Esophagus squamous epithelium (tissue), 5 donors: ENCODE measurements at places on chromosomes 2 and 18.

DNA sequence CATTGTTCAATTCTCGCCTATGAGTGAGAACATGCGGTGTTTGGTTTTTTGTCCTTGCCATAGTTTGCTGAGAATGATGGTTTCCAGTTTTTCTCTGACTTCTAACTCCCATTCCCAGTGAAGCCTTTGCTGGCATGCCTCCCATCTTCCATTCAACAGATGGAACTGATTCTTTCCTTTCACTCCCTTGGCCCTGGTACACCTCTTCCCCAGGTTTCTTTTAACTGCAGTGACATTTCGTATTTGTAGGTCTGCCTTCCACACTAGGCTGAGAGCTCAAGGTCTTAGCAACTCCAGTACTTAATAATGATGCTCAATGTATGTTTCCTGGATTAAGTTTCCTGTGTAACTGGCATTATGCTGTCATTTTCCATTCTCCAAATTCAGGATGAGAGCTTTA is 48.5 kb downstream of the GAREM1 start:
- DNase-seq, result no peak

- no peak for DNase-seq
These were observed 64.6 kb downstream of the ZC3H6 start for GRCh38 chr2:112339986-112340385.

GRCh38 chr2:111941531-111941930 is 43.1 kb downstream of the MERTK start:
- DNase-seq, result no peak

DNA sequence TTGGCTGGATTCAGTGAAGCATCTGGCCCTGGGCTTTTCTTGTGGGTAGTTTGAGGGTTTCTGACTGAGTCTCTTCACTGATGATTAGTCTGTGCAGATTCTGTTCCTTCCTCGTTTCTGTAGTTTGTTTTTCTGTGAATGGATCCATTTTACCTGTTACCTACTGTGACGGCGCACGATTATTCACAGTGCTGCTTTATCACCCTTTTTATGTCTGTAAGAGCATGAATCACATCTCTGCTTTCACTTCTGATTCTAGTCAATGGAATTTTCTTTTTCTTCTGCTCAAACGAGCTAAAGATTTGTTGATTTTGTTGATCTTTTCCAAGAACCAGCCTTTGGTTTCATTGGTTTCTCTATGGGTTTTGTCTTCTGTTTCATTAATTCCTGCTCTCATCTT is 60.8 kb downstream of the SLC66A2 start:
- DNase-seq, result no peak

DNA sequence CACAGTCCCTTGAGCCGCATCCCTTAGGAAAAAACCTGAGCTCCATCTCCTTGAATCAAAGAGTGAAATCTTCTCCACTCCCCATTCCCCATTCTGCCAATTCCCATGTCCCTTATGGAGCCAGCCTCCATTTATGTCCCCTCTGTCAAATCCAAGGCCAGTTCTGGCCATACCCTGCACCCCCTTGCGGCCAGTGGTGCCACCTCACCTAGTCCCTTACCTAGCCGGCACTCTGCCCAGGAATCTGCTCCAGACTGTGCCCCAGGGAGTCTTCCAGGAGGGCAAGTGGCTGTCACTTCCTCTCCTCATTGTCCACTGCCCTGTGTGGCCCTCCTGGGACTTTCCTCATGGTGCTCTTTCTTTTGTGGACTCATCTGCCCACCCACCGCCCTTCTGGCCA is 195.4 kb upstream of the RMP24 start:
- DNase-seq, result no peak

DNA sequence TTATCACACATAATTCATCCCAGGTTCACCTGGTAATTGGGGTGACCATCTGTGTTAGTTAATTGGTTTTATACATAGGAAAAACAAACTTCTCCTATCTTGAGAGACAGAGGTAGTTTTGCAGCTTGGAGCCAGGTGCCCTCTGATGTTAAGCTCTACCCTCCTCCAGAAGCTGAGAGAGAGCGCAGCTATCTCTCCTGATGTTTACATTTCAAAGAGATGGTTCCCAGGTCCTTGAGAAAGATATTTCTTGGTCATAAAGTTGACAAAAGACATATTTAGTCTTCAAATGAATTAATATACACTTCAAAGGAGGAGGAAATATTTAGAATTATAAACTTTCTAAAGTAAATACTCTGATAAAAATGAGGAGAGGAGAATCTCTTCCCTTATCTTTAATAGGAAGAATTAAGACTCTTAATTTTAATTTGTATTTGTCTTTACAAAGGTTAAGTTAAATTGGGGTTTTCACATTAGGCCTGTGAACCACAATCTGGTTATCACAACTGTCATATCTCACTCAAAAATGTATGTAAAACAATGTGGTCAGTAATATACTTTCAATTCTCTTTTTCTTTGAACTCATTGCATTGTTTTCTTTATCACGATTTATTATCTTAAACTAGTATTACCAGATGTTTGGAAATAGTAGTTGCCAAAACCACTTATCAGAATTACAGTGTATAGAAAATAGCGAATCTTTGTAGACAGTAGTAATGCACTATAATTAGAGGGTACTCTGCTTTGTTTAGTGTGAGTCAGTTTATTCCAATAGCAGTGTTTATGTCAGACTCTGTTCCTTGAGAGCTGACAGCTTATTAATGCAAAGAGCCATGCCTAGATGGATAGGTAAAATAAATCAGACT is 26.8 kb downstream of the SERPINB4 start:
- DNase-seq, result no peak

DNA sequence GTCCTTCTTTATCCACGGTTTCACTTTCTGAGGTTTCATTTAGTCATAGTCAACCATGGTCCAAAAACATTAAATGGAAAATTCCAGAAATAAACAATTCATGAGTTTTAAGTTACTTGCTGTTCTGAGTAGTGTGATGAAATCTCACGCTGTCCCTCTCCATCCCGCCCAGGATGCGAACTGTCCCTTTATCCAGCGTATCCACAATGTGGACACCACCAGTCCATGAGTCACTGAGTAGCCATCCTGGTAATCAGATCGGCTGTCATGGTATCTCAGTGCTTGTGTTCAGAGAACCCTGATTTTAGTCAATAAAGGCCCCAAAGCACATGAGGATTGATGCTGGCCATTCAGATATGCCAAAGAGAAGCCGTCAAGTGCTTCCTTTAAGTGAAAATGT is 3.7 kb downstream of the SP140L start:
- no peak for DNase-seq

- no peak for DNase-seq
These were observed 117.1 kb upstream of the DTNA start for GRCh38 chr18:34592961-34593382.

DNA sequence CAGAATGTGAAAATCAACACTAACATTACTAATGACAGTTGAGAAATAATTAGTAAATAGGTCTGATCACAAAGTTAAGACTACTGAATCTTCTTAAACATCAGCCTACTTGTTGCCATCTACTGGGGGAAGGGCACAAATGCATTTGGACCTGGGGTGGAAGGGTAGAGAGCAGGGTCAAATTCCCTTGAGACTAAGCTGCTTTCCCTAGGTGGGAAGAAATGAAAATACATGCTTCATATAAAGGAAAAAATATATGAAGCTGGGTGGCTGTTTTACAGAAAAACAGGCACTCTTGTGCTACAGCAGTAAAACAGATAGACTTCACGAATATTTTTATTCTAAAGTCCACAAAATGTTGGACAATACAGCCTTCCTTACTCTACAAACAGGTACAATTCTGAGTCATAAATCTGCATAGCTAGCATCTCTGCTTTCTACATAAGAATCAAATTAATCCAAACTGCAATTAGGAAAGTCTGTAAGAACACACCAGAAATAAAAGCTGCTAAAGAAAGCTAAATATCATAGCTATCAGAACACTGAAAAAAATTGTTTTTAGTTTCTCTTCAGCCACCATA is 10.9 kb downstream of the TRIP12 start:
- no peak for DNase-seq

DNA sequence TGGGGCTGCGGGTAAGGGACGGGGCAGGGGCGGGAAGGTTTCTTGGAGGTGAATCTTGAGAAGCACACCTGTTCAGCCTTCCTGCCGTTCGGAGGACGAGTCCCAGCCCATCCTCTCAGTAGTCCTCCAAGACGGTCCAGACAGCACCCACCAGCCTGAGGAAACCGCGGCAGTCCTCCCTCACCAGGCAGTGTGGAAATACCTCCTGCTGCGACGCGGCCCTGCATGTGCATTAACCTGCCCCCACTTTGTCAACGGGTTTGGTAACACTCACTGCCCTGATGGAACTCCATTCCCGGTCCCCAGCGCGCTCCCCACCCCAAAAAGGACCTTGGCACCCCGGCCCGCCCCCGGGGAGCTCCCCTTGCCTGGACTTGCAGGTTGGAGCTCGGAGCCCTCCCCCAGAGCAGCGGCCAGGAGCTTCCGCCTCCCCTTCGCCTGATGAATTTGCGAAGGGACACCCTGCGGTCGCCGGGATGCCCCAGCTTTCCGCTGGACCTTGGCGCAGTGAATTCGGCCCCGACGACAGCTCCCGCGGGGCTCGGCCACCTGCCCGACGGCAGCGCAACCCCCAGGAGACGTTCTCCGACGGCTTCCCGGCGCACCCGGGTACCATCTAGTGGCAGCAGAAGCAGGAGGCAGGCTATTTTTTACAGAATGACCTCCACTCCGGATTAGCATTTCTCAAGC is 31.5 kb downstream of the ACVR1C start:
- DNase-seq, result no peak

GRCh38 chr2:210224591-210224940 is 681 bp downstream of the ACADL start:
- DNase-seq, result no peak

GRCh38 chr2:216424274-216424673 is 12.0 kb downstream of the SMARCAL1 start:
- no peak for DNase-seq

DNA sequence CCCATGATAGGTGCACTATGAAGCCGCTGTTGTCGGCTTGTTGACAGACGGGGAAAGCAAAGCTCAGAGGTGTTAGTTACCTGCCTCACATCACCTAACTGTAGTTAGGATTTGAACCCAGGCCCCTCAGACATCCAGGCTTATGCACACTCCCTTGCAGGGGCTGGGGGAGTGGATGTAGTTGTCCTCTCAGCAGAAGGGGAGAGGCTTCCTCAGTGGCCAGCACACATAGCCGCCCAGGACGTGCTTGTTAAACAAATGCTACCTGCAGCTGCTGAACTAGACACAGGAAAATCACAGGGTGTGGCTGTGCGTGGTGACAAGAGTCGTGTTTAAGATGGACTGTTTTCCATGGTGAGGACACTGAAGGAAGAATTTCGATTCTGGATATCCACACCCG is 39.2 kb downstream of the GREB1 start:
- no peak for DNase-seq

DNA sequence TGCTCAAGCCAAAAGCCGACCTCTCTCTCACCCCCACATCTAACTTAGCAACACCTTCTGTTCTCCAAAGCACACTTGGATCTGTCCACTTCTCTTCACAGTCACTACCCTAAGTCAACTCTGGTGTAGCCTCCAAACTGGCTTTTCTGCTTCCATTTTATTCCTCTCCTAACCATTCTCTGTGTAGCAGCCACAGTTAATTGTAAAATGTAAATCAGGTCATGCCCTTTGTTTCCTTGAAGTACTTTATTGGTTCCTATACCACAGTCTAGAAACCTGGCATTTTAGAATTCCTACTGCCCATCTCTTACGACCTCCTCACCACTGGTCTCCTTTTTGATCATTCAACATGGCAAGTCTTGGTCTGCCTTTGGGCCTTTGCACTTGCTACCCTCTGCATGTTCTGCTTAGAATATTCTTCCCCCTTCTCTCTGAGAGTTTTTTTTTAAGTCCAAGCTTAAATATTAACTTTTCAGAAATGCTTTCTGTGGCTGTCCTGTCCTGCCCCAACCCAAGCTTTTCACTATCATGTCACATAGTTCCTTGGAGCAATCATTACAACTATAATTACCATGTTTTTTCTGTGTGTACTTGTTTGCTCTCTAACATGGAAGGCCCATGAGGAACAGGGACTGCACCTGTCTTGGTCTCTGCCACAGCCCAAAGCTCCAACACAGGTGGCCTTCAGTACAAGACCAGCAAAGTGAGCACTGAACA is 42.9 kb downstream of the PLA2R1 start:
- no peak for DNase-seq

- DNase-seq, result no peak
These were observed 67.5 kb downstream of the PDK1 start for GRCh38 chr2:172623249-172623965.

- no peak for DNase-seq
These were observed 32.9 kb downstream of the XDH start for GRCh38 chr2:31381601-31382000.

DNA sequence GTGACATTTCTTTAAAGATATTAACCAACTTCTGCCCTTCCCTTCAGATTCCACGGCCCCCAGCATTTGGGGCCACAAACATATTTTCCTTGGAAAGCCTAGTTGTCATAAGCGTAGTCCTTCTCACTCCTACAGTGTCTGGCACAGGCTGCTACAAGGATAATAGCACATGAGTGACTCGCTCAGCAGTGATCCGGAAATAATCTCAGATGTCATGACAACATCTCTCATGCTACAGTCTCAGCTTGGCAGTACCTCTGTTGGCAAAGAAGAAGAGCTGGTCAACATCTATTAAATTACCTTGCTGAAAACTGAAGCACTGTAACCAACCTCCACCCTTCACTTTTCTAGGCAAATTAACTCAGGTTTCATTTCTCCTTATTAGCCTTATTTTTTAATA is 351.7 kb downstream of the RAD51AP2 start:
- DNase-seq, result no peak

- no peak for DNase-seq
These were observed 17.3 kb downstream of the CYS1 start for GRCh38 chr2:10062931-10063365.
